ENCODE measurements at places on chromosomes 2 and 18.

- DNase-seq = no peak
Measured at GRCh38 chr18:76824754-76825153, 2.4 kb downstream of the ZNF236 start.

- DNase-seq = no peak
Measured at GRCh38 chr18:57423821-57424220, 11.4 kb upstream of the ONECUT2 start.

DNA sequence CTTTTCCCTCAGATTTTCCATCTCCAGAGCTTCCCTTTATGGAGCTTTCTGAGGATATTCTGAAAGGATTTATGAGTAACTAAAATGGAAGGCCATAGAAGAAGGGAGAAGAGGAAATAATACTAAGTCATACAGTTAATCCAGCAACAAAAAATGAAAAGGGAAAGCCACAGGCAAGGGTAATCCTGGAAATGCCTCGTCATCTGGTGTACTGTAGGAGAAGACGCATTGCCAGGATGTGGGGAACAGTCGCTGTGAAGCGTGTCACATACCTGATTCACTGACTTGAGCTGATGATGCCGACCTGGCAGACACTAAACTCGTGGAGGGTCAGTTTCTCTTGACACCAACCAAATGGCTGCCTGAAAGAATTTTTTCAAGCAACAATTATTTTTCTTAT lies 34.7 kb upstream of the ALPP start:
- DNase-seq = no peak

DNA sequence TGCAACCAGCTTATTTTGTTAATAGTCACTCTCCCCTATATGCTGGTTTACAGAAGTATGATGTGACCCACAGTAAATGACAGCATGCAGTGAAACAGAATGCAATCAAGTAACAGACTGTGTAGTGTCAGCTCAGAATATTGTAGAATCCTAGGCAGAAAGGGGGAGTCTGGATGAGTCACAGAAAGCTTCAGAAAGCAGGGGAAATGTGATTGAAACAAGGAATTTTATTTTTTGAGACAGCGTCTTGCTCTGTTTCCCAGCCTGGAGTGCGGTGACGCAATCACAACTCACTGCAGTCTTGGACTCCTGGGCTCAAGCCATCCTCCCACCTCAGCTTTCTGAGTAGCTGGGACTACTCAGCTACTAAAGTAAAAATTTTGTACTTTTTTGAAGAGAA lies 219.9 kb upstream of the FBXO11 start:
- no peak for DNase-seq

DNA sequence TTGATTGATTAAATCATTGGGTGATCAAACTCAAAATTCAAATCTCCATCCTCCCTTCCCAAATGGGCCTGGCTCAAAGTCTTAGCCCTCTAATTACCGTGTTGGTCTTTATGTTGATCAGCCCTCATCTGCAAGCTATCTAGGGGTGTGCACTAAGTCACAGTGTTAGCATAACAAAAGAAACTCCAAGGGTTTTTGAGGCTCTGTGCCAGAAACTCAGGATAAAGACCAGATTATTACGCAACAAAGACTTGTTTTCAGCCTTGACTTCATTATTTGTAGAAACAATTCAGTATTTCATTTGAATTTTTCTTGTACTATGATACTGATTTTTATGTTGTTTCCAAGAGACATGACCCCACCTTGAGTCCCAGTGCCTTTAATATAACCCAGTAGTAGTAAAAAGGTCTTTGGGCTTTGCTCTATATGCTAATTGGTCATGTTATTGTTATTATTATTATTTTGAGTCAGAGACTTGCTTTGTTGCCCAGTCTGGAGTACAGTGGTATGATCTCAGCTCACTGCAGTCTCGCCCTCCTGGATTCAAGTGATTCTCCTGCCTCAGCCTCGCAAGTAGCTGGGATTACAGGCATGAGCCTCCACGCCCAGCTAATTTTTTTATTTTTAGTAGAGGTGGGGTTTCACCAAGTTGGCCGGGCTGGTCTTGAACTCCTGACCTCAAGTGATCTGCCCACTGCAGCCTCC lies 13.9 kb downstream of the PSMD14 start:
- DNase-seq = no peak

DNA sequence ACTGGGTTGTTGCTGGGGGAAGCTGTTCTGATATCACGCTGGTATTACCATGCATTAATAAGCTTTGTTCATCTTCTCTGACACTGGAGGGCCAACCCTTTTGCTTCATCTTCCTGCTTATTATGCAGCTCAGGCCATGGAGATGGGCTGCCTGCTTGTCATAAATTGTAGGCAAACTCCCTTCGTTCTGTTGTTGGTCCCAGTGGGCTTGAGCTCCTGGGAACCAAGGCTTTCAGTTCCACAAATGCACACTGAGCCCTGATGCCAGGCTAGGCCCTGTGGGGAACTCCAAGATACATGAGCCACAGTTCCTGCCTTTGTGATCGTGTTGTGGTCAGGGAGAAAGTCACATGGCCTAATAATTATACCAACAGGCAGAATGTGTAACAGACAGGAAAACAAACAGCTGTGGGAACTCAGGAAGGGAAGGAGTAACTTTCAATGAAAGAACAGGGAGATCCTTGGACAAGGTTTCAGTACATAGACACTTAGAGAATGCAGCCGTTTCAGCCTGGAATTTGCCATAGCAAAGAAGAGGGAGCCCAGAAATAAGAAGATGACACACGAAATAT lies 49.0 kb upstream of the BCL2L11 start:
- no peak for DNase-seq

- DNase-seq = no peak
Measured at GRCh38 chr2:171723716-171724683, 36.7 kb downstream of the DYNC1I2 start.

- DNase-seq = no peak
Measured at GRCh38 chr2:30026091-30027055, 105.0 kb upstream of the ALK start.

- DNase-seq = no peak
Measured at GRCh38 chr2:240428245-240428644, 7.2 kb upstream of the GPC1 start.

DNA sequence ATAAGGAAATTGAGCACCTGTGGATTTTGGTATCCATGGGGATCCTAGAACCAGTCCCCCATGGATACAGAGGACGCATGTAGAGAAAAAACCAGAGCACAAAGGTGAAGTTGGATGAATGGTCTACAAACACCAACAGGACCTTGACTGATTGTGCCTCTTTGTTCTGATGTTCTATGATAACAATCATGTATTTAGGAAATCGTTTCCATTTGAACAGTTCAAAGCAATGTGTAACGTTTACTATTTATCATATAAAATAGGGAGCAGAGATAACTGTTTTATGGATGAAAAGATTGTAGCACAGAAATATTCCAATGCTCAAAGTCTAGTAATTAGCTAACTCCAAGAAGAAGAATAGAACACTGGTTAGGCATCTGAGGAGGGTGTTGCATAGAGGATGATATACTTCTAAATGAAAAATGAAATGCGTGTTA lies 116.3 kb upstream of the FN1 start:
- no peak for DNase-seq

- DNase-seq = no peak
Measured at GRCh38 chr18:250685-251084, 17.2 kb downstream of the THOC1 start.
